ENCODE measurements at places on chromosomes 3 and 15.

DNA sequence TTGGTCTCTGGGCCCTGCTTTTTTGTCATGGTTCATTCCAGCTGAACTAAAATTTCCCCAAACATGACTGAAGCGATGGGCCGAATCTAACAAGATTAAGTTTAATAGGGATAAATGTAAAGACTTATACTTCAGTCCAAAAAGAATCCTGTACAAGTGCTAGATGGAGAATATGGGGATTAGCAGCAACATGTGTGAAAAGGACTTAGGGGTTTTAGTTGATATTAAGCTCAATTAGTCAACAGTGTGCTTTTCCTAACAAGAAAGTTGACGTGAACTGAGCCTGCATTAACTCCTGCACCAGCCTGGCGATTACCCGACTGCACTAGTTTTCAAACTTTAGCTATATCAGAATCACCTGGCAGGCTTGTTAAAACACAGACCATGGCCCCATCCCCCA, 61.0 kb upstream of the BBX start:
- no peak for DNase-seq

DNA sequence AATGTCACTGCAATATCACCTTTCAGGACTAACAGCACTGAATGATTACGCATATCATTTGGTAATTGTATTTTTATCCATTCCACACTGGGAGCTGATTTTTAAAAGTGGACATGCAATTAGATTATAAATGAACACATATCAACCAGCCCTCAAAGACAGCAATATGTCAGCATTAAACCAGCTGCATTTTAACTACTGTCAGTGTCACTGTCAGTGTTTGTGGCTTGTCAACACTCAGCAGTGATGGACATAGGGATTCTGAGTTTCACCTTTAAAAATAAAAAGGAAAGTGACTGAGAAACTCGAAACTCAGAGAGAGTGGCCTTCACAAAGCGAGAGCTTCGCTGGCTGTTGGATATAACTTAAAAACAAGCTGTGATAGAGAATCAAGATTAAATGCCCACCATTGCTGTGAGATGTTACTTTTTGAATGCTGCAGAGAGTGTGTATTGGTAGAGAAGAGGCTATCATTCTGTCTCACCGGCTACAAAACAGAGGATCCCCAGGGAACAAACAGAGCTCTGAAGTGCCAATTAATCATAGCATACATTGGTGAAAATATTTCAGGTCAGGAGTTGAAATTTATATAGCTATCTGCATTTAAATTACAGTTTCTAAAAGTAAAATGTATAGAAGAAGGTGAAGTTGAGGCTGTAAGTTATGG, 635.8 kb downstream of the SQOR start:
- no peak for DNase-seq

DNA sequence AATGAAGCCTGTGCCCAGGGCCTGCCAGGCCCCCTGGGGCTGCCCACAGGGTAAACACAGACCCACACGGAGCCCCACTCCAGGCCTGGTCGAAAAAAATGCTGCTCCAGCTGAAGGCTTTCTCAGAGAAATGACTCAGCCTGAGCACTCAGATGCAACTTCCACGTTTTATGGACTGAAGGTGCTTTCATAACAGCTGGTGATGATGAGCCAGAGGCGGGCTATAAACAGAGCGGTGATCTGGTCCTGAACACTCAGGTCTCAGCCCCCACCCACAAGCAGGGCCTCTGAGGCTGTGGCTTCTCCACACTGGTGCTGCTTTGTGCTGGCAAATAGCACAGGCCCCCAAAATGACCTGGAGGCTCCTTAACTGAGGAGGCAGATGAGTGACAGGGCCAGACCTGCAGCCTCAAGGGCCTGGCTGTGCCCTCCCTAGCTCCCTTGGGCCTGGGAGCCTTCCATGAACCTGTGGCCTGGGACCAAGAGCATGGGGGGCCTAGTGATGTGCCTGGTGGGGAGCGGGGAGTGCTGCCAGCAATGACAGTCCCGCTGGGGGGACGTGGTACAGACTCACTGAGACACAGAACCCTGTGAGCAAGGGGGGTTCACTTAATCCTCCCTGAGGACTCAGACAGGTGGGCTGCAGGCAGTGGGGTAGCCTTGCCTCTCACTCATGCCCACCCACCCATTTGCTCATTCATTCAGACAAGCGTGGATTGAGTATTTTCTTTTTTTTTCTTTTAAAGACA, 23.0 kb upstream of the FURIN start:
- DNase-seq: no peak

DNA sequence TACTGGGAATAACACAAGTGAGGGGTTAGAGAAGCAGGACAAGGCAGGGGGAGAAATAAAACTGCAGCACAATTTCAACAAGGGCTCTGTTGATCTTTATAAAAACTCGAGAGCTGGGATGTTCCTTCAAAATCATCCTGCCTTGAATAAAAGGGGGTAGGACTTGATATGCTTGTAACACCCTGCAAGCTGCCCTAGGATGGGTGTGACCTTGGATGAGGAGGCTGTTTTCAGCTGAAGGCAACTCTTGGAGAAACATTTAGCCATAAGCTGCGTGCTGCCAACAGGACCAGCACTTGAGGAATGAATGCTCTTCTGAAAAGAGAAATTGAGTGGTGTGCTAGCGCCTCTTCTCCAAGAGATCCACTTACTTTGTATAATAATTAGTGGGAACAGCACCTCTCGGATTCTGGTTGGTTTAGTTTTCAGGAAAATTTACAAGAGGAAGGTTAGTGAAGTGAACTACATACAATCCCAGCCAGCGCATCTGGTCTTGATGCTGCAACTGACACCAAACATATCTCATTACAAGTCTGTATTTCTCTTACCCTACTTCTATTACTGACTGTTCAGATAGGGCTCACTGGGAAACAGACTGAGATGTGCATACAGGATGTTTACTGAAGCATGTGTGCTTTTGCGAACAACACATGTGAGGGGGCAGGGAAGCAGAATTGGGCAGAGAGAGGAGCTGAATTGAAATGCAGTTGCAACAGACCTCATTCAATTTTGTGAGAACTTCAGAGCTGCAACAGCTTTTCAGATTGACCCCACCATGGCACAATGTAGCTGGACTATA, 643.0 kb upstream of the GOLIM4 start:
- DNase-seq: no peak

GRCh38 chr3:96776818-96777217, 37.6 kb upstream of the EPHA6 start:
- DNase-seq: no peak

GRCh38 chr3:192207239-192207638, 520.1 kb downstream of the FGF12 start:
- no peak for DNase-seq

DNA sequence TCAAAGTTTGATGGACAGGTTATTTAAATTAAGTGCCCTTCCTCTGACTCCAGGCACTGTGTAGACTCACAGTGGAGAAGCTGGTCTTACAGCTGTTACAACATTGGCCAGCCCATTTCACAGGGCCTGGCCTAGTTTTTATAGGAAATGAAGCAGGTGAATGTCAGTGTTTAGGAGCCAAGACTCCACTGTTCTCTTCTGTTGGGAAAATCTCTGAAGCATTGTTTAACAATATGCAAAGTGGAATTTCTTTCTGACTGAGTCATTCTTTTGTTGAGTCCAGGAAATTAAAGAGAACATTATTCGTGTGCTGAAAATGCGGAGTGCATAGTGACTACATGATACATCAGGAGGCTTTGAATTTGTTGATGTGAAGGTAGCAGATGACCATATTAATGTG, 64.7 kb downstream of the ARRDC4 start:
- no peak for DNase-seq

- no peak for DNase-seq
These were observed 8.7 kb upstream of the ST6GAL1 start for GRCh38 chr3:186921578-186921977.

DNA sequence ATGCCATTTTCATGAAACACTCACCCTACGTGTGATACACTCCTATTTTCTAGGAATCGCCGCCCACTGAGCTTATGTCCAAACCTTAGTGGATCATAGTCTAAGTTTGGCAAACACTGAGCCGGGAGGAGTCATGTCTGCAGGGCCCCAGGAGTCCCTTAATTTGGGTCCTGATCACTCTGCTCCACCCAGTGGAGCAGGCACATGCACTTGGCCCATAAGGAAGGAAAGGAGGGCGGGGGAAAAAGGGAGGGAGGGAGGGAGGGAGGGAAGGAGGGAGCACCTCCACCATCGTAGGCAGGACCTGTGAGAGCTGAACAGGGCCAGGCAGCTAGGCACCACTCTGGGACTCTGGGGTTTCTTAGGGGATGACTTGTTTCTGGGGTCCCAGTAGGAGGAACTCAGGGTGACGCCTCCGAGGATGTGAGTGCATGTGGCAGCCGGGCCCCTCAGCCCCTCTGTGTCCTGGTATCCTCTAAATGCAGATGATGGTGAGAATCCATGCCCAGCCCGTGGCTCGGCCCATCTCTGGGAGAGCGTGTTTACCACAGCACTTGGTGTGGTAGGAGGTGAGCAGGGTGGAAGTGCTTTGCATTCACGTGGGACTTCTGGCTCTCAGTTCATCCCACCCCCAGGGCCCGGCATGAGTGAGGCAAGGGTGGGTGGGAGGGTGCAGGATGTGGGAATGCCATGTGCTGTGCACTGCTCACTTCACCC, 109.4 kb downstream of the KLF13 start:
- no peak for DNase-seq

- DNase-seq: no peak
These were observed 129.0 kb downstream of the ERC2 start for GRCh38 chr3:56339244-56339643.

DNA sequence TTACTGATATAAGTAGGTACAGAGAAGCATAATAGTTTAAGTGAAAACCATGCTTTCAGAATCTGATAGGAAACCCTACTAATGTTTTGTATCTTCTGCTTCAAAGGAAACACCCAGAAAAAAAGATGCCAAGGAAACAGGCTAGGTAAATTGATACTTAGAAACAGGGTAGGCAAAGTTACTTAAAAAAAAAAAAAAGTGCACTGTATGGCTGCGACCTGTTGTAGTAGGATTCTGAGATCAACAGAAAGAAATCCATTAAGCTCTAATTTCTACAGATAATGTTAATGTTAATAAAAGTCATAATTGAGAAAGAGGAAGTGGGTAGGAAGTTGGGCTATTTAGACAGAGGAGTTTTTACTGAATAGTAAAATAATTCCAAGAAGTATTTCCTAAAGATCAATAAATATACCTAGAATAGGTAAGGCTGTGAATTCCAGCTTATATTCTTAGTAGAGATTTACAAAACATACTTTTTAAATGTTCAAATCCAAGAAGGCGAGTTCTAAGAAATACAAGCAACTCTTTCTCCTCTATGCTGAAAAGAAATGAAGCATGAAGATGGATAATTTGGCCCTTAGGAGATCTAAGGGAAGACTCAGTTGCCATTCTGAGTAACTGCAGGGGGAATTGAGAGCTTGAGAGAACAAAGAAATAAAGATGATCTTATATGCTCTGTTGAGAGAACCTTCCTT, 24.1 kb upstream of the STT3B start:
- DNase-seq: no peak

DNA sequence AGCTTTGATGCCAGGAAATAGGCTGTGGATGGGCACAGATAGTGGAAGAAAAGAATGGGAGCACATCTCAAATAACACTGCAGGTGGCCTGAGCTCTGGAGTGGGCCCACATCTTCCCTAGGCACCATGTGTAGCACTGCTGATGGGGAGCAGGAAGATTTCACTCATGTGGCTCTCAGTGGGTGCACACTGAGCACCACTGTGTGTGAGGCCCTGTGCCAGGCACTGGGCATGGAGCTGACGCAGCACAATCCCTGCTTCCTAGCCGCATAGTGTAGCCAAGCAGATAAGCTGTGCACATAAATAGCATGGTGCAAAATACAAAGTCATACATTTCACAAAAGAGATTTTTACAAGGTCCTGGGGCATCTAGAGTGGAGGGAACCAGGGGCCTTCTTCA, 101.6 kb downstream of the MOBP start:
- DNase-seq: no peak

- DNase-seq: no peak
These were observed 27.2 kb downstream of the VEPH1 start for GRCh38 chr3:157475921-157476414.

DNA sequence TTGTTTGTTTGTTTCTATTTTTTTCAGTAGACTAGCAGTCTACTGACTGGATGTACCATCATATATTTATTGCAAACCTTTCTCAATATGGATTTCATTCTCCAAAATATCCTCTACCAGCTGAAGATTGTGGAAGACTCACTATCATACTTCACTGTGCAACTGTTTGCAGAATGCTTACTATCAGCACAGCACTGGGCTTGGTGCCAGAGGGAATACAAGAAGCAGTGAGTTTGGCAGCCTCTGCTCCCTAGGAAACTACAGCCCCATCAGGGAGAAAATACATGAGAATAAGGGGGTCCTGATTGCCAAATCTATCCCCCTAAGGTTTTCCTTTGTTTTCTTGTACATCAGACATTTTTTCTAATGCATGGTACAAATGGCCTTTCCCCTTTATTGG, 27.5 kb downstream of the AQP9 start:
- DNase-seq: no peak

- no peak for DNase-seq
These were observed 876.7 kb downstream of the NAALADL2 start for GRCh38 chr3:175735866-175736265.

DNA sequence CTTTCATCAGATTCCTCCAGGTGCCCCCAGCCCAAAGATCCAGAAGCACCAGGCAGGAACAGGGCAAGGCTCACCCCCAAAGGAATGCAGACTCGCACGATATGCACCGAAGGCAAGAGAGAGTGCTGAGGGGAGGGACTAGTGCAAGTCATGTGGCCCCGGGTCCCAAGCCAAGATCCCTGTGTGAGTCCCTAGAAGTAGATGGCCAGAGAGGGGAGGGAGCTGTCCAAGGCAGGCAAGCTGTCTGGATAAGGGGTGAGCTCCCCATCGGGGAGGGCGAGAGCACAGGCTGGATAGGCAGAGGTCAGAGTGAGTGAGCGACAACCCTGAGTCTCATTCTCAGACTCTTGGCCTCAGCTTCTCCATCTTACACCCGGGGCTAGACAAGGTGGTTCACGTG, 171.5 kb upstream of the LINGO1 start:
- no peak for DNase-seq

- no peak for DNase-seq
These were observed 68.0 kb upstream of the ARL8B start for GRCh38 chr3:5054098-5054497.

DNA sequence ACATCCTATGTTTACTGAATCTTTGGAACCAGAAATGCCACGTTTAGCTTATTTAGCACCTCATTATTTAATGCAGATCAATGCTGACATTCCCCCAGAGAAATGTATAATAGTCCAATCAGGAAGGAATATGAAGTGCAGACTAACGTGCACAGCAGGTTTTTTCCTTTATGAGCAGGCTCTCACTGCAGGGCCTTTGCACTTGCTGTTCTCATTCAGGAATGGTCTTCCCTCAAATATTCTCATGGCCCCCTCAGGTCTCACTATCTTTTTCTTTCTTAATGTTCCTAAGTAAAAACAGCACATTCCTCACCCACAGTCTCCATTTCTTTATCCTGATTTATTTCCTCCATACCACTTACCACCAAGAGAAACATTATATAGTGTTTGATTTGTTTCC, 174.6 kb downstream of the FOXP1 start:
- DNase-seq: no peak
